ENCODE measurements at places on chromosomes 4 and X.

DNA sequence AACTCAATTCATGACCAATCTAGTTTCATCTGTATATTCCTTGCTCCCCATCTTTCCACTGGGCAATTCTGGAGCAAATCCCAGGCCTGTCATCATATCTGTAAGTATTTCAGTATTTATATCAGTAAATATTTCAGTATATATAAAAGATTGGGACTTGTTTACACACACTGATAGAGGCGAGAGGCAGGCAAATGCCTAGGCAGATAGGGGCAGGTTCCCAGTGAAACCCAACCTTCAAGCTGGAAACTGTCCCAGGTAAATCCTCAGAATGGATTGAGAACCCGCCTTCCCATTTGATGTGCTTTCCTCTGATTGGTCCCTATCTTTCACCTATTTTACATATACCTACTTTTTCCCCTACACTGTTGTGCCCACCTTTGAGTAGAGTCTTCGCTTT, 23.8 kb upstream of the TBC1D1 start:
- no peak for DNase-seq

GRCh38 chr4:187128976-187129375, 405.3 kb upstream of the FAT1 start:
- DNase-seq: no peak

DNA sequence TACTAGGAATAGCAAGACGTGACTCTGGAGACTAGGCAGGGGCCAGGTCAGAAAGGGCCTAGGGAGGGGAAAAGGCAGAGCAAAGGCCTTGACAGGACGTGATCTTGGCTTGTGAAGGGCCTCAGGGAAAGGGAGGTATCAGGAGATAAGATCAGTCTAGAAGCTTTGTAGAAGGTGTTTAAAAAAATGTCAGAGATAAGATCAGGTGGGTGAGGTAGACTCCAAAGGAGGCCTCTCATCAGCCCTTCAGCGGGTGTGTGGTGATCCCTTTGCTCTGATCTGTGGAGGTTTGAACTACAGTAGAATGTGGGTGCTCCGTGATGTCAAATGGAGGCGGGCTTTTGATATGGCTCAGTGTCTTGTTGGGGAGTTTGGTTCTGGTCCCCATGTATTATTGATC, 78.8 kb upstream of the PRPS1 start:
- no peak for DNase-seq

GRCh38 chr4:28639747-28640146, 1779.1 kb downstream of the STIM2 start:
- DNase-seq: no peak

- no peak for DNase-seq
Measured at GRCh38 chrX:7948483-7948882, 21.3 kb upstream of the PNPLA4 start.

DNA sequence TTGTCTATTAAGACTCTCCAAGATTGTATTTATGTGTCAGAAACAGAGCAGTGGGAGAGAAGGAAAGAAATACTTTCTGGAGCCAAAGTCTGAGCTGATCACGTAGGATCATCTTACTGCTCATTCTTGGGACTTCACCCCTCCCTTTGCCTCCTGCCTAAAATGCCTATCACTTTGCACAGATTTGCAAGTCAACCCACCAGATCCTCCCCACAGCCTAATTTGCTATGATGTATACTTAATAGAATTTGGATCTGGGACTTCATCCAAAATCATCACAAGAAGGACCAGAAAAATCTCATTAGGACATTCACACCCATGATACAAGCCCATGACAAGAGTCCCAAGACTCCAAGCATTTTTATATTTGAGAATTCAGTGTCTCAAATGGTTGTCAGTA, 290.2 kb downstream of the FBXW7 start:
- DNase-seq: no peak

DNA sequence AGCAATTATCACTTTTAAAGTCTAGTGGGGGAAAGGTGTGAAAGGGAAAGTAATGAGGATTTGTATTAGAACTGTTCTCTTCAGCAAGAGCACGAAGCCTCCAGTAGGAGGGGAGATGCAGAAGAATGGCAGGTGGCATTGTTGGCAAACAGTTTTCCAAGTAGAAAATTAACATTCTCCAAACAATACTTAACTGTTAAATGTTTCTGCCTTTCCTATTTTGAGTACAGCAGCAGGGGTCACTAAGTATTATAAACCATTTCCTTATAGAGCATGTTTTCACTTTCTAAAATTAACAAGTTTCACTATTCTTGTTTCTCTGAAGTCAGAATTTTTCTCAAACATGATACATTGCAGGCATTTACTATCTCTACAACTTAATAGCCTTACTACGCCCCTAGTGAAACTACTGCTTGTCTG, 58.7 kb downstream of the LEF1 start:
- DNase-seq: no peak

GRCh38 chr4:39881789-39882188, 95.9 kb downstream of the PDS5A start:
- no peak for DNase-seq

DNA sequence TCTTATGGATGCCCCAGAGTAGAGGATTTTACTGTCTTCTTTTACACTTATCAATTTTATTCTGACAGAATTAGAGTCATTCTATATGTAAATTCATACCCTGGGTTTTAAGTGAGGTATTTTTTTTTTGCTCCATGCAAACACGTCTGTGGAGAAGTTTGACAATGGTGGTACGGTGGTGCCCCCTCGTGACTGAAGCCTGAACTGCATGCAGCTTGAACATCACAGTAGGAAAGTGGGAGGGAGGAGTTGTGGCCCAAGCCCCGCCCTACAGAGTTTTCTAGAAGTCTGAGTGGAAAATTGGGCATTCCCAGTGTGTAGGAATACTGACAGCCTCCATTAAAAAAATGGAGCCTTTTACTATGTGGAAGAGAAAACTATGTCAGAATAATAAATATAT, 73.3 kb upstream of the RAB40AL start:
- peak; percentile 69 for DNase-seq

GRCh38 chr4:163966612-163967011, 472.1 kb downstream of the TMA16 start:
- DNase-seq: no peak

- DNase-seq: no peak
Measured at GRCh38 chr4:169438057-169438480, 167.3 kb upstream of the SH3RF1 start.

- DNase-seq: no peak
Measured at GRCh38 chr4:25838526-25838925, 24.3 kb downstream of the SEL1L3 start.

DNA sequence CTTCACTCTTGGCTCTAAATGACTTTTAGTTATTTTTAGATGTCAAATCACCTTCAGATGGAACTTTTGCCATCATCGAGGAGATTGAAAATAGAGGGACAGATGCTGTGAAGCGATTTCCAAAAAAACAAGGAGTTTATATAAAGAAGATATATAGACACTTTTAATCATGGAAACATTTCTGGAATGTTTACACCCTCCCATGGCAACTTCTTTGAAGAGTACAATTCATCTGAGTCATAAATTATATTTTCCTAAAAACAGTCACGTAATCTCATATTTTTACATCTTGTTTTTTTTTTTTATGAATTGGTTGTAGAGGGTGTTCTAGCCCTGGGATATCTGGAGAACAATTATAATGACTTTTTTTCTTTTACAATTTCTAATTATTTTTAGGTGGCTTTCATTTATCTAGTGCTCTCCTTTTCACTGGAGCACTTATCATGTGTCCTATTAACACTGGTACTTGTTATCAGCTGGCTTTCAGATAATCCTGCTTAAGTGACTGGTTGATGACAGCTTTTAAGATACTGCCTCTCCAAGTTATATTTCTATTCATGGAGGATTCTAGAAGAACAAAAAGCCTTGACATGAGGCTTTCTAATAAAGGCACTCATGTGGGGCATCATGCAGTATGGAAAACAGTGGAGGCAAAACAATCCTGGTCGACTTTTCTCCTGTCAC, 24.9 kb downstream of the PCDH7 start:
- DNase-seq: no peak

DNA sequence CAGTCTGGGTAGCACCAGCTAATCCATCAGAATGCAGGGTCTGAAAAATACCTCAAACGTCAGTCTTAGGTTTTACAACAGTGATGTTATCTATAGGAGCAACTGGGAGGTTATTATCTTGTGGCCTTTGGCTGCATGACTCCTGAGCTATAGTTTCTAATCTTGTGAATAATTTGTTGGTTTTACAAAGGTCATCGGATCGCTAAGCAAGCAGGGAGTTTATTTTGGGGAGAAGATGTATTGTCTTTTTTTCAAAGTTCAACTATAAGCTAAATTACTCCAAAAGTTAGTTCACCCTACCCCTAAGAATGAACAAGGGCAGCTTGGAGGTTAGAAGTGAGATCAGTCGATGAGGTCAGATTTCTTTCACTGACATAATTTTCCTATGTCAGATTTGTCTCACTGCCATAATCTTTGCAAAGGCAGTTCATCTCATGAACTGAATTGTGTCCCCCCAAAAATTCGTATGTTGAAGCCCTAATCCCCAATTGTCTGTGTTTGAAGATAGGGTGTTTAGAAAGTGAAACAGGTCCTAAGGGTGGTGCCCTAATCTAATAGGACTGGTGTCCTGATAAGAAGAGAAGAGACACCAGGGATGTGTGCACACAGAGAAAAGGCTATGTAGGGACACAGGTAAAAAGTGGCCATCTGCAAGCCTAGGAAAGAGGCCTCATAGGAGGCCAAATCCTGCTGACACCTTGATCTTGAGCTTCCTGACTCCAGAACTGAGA, 175.8 kb upstream of the GALNT7 start:
- no peak for DNase-seq
